Gastrocnemius medialis (tissue), 4 donors: ENCODE measurements at places on chromosomes 16 and 17. TPM values are rescaled to one million over a fixed set of nuclear protein-coding genes. Genes with fewer than 3 reads are reported as not detected.
A peak's percentile ranks its signal among the peaks of the same experiment; 100 is the strongest.

Gene ACLY
- total RNA-seq: 33.3 TPM

Gene NPIPB6
- 0.53 TPM for total RNA-seq

Gene CSH1
- total RNA-seq: not detected

Gene ACE
- 5.6 TPM for total RNA-seq

Gene CDRT15
- total RNA-seq: not detected

Gene PIMREG
- 0.51 TPM for total RNA-seq

GRCh38 chr17:73799781-73800627 is 155.8 kb upstream of the SDK2 start:
- no peak for DNase-seq

DNA sequence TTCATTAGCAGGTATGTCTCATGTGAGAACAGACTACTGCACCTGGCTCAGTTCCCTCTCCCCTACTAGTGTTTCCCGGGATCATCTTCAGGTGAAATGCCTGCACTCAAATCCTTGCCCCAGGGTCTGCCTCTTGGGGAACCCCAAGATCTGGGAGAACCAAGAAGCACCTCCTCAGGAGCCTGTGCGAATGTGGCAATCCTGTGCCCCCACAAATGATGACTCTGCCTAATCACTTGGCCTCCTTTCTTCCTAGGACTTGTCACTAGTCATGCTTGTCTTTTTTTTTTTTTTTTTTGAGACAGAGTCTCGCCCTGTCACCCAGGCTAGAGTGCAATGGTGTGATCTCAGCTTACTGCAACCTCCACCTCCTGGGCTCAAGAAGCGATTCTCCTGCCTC is 21.7 kb downstream of the ADAD2 start:
- DNase-seq: no peak

GRCh38 chr17:74646231-74646630 is 22.7 kb upstream of the CD300E start:
- no peak for DNase-seq

DNA sequence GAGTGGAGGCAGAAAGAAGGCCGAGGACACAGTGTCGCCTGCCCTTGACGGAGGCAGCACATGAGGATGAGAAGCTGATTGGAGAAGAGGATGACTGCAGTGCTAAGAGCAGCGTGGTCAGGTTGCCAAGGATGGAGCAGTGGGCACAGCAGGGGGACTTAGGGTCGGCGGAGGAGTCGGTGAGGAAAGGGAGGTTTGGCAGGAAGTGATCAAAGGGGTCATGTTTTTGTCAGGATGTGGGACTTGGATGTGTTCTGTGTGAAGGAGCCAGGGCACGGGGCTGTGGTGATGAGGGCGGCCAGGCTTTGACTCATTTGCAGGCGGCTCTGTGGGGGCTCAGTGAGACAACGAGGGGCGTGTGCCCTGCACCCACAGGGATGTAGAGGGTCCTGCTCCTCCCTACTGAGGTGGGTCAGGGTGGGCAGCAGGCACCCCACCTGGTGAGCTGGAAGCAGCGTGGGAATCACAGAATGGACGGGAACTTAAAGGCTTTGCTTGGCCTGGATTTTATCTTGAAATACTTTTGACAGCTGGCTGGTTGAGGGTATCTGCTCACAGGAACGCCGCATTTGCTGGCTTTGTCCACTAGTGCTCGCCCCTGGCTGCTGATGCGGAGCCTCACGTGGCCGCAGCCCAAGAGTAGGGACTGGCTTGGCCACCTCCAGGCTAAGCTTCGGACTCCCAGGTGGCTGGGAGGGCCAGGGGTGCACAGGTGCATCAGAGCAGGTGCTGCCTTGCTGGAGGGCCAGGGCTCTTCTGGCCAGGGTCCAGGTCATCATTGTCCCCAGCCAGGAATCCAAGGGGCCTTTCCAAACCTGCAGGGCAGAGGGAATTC is 6.0 kb downstream of the MPG start:
- DNase-seq: no peak

DNA sequence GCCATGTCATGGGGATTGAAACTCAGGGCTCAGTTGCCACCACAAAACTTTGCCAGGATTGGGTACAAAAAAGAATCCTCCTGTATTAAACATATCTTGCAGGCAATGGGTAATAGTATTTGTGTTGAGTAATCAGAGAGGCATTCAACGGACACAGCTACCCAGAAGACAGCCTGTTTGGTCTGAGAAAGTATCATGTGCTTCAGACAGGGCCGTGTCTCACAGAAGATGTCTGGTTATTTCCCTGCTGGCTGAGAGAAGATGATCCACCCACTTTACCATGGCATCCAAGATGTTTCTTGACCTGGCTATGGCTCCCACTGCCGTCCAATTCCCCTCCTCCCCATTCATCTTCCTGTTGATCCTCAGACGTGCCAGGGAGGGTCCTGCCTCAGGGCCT is 304.3 kb upstream of the XYLT1 start:
- no peak for DNase-seq

DNA sequence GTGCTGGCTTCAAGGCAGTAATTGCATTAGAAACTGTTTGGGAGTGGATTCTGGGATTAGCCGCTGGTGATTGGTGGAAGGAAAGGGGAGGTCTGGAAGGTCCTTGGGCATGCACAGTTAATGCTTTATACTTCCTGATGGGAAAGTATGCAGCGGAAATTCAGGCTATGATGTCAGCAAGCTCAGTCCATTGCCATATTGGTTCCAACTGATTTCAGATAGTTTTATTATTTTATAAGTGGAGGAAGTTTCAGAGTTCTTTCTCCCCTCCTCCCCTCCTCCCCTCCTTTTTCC is 8.1 kb upstream of the CMTR2 start:
- no peak for DNase-seq

GRCh38 chr16:9054460-9054859 is 37.0 kb upstream of the HAPSTR1 start:
- DNase-seq: no peak

DNA sequence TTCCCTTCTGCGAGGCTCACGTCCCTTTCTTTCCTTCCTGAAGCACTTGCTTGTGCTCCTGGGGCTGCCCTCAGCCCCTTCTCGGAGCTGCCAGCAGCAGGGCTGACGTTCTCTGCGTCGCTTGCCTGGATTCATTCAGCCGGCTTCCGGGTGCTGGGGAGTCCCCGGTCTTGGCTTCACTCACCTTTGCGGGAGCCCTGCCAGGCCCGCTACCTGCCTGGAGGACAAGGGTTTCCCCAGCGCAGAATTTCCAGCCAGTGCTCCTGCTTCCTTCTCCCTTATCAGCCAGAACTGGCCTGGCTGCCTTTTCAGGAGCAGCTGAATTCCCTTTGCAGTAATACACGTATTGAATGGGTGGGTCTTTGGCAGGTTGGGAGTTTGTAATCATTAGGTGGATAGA is 22.1 kb upstream of the IL17C start:
- no peak for DNase-seq

- DNase-seq: no peak
These were observed 62.1 kb downstream of the ABHD15 start for GRCh38 chr17:29504711-29505110.

GRCh38 chr16:69924777-69925191 is 26.4 kb upstream of the CLEC18A start:
- DNase-seq: peak; percentile 58

GRCh38 chr16:15652293-15653001 is 2.4 kb downstream of the NDE1 start:
- no peak for DNase-seq

DNA sequence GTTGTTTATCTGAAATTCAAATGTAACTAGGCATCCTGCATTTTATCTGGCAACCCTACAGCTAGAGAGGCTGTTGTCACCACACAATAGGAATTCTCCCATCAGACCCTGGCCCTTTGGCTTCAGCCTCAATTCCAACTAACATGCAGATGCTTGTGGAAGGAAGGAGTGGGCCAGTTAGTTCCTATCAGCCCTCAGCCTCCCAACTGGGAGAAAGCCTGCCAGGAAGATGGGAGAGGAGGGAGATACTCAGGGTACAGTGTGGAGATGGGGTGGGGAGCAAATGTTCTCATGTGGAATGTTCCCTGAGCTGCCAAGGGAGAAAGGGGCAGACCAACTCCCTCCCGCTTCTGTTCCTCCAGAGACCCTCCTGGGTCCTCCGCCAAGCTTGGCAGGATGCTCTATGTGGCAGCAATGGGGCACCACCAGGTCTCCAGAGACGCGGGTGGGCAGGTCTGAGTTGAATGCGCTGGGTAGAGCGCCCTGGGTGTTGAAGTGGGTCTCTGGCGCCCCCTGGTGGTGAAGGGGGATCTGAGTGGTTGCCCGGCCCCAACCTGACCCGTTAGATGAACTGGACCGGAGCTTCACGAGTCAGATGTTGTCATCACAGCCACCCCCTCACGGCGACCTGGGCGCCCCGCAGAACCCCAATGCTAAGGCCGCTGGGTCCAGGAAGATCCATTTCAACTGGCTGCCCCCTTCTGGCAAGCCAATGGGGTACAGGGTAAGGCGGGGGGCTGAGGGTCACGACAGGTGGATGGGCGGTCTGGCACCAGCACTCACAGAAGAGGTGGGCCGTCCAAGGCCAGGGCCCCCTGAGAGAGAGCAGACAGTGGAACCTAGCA is 15.2 kb downstream of the GALK1 start:
- DNase-seq: peak; percentile 66

GRCh38 chr16:2530629-2531318 is 434 bp downstream of the CEMP1 start:
- DNase-seq: no peak

GRCh38 chr16:15899538-15900100 is 11.2 kb upstream of the CEP20 start:
- no peak for DNase-seq

DNA sequence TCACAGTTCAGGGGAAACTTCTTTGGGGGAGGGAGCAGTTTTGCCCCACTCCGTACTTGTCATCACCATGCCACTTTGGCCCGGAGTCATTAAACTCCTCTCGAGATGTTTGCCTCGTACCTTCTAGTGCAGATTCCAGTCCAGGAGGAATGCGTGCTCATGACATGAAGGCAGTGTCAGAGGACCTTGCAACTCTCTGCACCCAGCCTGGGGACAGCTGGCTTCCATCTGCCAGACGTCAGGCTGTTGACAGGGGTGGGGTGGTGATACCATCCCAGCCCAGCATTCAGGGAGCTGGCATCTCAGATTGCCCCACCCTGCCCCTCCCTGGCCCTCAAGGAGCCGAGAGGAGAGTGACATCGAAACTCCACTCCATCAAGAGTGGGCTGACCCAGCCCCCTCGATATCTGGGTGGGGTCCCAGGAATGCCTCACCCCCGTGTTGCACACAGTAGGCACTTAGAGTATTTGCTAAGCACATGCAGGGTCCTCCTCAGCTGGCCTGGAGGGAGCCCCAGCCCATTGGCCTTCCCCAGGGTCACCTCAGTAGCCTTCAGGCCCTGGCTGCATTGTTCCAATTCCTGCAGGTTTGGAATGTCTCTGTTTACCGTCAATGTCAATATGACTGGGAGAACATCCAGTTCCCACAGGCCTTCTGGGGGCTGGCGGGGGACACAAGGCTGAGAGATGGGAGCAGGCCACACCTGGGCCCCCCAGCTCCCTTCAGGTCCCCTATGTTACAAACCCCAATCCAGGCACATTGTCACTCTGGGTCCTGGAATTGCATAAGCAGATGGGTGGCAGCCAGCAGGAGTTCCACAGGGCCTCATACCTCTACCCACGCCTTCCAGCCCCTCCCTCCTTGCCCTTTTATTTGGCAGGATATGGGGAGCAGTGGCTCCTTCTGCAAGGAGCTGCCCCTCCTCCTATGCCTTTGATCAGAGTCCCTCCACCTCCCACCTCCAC is 21.3 kb upstream of the EMP2 start:
- DNase-seq: no peak

DNA sequence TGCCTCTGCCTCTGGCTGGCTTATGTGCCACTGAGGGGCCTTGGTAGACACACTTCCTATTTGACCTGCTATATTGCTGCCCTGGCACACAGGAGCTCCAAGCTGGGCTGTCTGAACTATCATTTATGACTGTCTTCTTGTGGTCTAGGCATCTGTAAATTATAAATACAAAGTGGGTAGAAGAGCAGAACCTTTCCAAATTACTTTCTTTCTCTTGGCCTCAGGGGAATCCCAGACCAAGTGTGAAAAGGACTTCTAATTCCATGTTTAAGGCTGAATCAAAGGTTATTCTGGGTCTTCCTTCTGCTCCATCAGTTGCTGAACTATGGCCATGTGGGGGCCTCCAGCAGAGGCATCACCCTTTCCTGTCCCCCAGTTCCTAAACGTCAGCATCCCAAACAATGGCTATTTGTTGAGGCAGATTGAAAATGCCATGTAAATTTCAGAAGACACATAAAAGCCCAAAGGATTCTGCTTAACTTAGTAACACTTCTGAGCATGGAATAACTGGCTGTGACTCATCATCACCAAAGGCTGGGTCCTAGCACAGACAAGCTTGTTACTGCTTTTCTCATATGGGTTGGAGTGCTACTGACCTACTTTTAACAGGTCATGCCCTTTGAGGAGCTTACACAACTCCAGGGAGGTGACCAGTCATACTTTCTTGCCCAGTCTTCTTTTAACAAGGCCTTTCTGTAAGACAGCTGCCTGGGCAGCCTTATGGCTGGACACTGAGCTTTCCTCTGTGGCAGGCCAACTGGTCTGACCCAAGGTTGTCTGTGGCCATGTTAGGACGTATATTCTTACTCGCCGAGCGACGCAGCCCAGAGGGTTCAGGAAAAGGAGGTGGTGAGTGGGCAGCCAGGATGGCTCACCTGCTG is 154.8 kb downstream of the VPS53 start:
- DNase-seq: peak; percentile 52

DNA sequence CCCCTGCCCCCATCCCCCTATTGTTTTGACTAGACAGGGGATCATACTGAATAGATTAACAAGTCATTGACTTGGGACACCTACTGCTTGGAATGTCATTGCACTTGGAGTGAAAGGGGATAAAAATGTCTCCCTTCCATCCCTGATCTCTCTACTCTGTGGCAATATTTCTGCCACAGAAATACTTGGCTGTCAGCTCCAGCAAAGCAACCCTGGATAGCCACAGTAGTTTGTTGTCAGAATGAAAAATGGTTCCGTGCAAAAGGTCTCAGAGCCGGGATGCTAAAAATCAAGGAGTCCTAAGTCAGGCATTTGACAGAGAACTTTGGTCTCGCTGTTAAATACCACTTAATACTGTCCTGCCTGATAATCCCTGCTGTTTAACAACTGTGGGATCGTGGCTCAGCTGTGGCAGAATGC is 722.0 kb upstream of the SOX9 start:
- DNase-seq: no peak

DNA sequence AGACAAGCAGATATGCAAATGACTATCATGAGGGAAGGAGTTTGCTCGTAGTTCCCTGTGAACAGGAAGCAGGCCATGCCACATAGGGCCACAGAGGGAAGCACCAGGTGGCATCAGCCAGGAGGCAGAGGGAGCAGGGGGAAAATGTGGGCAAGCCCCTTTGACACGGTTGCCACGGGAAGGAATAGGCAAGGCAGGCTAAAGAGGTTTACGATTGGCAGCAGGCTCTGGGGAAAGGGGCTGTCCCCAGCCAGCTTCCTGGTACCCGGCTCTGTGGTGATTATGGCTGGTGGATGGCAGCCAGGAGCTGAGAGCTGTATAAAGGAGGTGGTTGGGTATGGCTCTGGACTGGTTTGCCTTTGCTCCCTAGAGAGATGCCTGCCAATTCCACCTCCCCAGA is 848 bp downstream of the CES3 start:
- DNase-seq: no peak

GRCh38 chr17:21258593-21258992 is 5.4 kb upstream of the NATD1 start:
- no peak for DNase-seq
